ENCODE measurements at places on chromosomes 5 and 9.

DNA sequence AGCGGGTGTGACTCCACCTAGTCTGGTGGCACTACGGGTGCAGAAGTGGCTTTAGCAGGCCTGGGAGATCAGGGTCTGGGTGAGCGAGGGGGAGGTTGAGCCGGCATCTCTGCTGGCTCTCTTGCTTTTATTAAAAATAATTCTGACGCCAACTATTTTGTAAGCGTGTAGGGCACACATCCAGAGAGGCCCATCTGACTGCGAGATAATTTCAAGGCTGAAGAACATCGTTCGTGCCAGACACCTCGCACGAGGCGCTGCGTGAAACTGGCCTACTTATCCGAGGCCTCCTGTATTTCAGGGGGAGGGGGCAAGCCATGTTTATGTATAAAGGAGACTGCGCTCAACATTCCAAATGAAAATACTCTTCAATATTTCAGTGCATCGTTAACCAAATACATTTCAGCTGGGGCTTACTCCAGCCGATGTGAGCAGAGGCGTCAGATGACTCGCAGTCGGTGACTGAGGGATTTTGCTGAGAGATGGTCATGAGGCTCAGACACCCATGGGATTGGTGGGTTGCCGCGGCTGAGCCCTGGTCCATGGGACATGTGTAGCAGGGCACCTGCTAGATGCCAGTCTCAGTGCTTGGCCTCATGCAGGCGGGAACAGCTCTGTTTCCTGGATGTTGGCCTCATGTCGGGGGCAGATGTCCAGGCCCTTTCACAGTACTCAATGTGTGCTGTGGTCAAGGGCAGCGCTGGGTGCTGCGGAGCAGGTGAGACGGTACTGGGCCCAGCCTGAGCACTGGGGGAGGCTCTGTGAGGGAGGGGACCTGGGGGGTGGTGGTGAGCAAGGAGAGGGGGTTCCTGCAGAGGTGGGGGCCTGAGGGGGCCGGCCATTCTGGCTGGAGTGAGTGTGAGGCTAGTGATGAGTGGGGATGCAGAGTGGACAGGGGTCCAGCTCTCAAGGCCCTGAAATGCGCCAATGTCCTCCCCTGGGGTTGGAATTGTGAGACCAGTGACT, 201.5 kb downstream of the DAB2IP start:
- DNase-seq, result no peak

- DNase-seq, result peak; percentile 42
Observed at GRCh38 chr9:110650991-110651411, 17.6 kb upstream of the MUSK start.

DNA sequence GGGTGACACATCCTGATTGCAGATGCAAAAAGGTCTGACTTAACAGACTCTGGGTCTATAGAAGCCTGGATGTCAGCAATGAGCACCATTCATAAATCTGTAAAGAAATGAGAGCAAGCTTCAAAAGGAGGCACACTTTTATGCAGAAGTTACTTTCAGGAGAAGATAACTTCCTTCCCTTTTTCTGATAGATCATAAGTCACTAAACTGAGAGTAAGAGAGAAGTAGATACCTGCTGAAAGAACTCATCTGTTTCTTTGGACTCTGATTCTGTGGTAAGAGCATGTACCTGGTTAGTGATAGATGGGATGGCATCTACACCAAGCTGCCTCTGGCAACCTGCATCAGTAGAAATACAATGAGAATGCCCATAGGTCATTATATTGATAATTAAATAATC, 525.6 kb downstream of the CETN3 start:
- DNase-seq, result no peak

DNA sequence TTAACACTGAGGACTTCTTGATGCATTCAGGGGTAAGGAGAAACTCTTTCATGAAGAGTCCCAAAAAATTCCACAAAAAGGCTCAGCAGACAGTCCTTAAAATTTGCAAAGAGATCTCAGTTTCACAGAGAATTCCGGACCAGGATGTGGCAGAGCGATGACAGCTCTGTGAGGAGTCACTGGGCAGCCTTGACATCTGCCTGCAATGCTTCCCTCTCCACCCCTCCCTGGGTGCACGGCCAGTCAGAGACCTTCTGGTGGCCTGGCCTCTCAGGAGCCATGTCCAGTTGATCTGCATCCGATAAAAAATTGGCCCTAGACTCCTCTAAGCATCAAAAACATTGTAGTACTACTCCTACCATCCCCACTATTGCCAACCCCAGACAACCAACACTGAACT, 76.8 kb downstream of the MACROH2A1 start:
- no peak for DNase-seq

DNA sequence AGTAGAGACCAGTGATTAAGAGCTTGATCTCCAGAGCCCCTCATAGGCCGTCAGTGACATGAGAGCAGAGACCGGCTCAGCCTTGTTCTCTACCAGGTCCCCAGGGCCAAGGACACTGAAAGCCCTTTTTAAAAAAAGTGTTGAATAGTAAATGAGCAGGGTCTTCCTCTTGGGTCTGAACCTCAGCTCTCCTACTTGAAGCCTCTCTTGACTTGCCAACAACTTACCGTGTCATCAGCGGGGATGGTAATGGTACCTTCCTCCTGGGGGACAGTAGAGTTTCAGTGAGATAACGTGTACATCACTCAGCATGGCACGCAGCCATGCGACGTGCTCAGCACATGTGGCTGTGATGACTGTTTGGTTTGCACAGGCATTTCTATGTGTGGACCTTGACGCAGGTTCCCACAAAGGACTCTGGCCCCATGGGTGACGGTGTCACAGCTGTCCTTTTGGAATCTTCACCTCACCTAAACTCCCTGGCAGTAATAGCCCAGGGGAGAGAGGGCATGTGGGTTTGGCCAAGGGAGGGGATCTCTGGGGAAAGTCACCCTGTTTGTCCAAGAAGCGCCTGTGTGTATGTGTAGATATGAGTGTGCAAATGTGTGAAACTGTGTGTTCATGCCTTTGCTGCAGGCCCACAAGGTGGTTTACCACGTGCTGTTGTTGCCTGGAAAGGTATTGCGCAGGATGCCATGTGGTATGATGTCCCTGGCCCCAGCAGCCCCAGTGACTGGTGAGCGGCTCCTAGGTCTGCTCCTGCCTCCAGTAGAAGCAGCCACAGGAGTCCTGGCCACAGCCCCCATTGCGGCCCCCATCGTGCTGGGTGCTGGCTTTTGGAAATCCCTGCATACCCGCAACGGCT, 18.7 kb downstream of the ERGIC1 start:
- DNase-seq, result no peak

DNA sequence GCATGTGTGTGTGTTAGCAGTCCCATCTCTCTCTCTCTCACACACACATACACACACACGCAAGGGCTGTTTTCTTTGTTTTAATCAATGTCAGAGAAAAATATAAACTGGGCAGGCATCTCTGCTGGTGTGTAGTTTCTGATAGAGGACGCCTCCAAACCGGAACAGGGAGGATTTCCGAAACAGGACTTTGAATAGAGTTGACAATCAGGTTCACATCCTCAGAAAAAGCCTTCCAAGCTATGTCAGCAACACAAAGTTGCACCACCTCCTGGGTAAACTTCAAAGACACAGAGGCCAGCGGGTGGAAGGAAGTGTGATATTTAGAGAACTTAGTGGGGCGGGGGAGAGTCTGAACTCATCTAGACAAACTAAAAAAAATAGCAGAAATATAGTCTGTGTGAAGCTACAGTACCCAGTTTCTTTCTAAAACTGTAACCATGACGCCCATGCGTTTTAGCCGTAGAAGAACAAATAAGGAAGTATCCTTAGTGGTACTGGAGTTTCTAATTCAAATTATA, 1.2 kb downstream of the ST8SIA4 start:
- DNase-seq, result no peak

DNA sequence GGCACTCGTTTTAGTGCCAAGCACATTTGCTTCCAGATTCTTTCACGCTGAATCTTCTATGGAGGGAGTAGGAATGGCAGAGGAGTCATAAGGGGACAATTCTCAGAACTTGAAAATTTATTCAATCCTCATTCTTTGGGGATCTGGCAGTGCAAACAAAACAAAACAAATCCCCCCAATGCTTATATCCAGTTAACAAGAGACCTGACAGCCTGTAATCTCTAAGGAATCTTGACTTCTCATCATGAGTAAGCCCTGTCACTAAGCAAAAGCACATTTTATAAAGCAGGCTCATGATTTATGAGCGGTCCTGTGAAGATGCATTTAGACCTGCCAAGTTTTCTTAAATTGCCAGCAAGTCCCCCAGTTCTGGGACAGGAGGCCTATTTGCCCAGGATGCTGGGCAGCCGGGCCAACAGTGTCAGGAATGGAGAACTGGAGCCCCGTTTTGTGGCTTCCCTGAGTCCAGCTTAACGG, 513.9 kb downstream of the CTNND2 start:
- no peak for DNase-seq

DNA sequence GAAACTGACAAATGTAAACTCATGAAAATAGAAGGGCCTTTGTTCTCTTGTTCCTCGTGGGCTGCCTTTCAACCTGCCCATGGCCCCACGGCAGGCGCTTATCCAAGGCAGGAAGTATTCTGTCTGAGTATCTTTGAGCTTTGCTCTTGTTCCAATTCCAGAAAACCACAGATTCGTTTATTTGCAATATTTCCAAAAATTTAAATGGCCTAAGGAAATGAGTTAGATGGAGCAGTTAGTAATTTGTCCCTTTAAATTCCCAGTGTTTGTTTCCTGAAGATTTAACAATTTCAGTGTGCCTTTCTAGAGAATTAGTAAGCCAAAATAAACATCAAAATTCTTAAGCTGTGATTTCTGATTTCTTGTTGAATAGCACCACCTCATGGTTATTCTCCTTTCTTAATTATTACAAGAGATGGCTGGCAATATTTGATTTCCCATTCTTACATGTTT, 299.4 kb upstream of the RASA1 start:
- peak; percentile 12 for DNase-seq

DNA sequence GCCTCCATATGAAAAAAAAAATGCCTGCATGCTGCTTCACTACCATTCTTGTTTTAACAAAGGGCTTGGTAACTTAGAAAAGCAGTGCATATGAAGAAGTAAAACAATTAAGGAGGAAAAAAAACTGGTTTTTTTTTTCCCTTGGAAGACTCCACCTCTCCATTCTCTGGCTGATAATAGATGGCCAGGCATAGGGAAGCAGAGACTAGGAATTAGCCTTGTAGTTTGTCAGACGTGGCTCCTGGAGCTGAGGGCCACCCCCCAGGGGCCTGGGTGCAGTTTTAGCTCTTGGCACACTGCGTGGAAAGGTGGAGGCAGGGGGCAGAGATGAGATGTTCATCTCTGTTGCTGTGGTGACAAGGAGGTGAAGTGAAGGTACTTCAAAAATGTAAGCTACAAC, 42.7 kb downstream of the WDR36 start:
- no peak for DNase-seq

DNA sequence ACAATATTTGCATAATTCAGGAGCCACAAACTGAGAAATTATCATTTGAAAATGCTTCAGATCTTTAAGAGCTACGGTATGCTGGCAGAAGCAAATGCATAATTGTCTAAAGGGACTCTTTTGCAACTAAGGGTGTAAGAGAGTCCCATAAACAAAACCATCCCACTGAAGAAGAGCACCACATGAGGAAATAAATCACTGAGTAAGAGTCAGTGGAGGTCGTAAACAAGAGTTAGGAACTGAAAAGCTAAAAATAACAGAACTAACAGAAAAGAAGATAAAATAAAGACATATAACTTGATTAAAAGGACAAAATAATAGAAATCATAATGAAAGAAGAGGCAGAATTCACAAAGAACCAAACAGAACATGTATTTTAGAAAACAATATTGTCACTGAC, 3.5 kb upstream of the SMC2 start:
- DNase-seq, result no peak

- DNase-seq, result peak; percentile 15
Observed at GRCh38 chr5:58929726-58930125, 346.9 kb downstream of the RAB3C start.

DNA sequence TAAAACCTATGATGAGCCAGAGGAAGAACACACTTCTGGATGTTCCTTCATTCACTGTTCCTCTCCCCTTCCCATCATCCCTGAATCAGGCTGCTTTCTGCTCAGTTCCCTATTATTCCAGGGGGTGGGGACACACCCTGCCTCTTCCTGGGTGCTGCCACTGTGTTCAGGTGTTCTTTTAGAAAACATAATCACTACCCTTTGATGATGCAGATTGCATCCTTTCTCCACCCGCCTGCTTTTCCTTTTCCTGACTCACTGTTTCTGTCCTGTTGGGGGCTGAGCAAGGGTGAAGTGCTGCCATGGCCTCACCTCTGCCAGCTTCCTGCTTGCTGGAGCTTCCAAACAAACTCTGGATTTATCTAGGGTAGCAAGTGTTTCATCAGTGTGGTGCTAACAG, 331.9 kb upstream of the GRIA1 start:
- DNase-seq, result no peak

GRCh38 chr5:159181152-159181551, 28.2 kb downstream of the RNF145 start:
- DNase-seq, result no peak

DNA sequence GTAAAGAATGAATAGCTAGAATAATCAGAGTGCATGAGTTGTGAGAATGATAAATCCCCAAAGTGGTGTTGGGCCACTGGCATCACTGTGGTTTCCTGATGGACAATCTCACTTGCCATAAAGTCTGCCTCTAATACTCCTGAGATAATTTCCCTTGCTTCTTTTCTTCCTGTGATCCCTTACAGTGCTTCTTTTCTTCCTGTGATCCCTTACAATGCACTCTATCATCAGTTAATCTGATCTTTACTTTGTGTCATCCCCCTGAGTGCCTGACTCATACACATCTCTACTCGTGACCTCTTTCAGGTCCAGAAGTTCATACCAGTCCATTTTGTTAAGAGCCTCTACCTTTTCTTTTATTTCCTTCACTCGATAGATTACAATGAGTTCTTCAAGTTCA, 418.3 kb downstream of the HCN1 start:
- DNase-seq, result no peak

DNA sequence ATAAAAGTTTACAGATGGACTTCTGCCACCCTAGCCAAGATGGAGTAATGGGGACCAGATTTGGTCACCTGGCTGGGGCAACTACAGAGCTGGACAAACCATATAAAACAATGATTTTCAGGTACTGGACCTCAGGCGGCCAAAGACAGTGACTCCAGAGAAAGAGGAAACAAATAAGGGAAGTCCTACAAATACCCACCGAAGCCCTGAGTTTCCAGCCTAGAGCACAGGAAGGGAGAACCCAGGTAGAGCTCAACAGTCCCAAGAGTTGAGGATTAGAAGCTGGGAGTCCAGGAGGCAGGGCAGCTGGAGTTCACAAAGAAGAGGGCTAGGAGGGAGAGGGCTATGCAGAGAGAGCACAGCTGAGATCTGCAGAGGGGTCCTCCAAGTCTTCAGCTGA, 106.7 kb upstream of the NR5A1 start:
- DNase-seq, result no peak

DNA sequence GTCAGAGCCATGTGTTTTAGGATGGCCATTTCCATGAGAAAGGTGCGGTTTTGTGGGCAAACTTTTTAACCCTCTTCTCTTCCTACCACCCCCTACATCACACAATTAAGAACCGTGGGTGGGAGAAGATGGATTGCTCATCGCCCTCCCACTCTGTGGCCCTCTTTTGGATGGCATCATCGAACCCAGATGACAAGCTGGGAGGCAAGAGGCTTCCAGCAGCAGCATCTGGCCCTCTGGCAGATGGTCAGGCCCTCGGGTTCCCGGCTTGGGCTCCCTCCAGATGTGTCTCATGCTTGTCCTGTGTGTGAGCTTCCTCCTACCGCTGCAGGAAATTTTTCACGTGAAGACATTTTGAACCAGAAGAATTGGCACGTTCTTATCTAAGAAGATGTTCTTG, 199.9 kb downstream of the EBF1 start:
- DNase-seq, result no peak
